Lung (tissue), 17 donors: ENCODE measurements at places on chromosomes 13 and 19. TPM values are rescaled to one million over a fixed set of nuclear protein-coding genes. Genes with fewer than 3 reads are reported as not detected.

- no peaks in the 10 kb centered on the region for H3K36me3 ChIP-seq
- no peak for DNase-seq
- H3K27me3 ChIP-seq, result no peaks in the 10 kb centered on the region
- no peak overlapping the region for H3K27ac ChIP-seq
- no peak overlapping the region for H3K4me3 ChIP-seq
These were observed 940.4 kb upstream of the SLC10A2 start for GRCh38 chr13:104006625-104007075.

- DNase-seq, result peak; percentile 93
- peaks cover 37% of the 10 kb centered on the region for H3K4me1 ChIP-seq
- H3K27me3 ChIP-seq, result no peaks in the 10 kb centered on the region
- H3K4me3 ChIP-seq, result no peak within 1 kb of the TSS
These were observed at the start of gene FFAR3 for GRCh38 chr19:35357867-35358573. Gene FFAR3, plus strand, starts transcription at chr19:35358460. Its CDS starts 431 bp downstream, at chr19:35358891.

GRCh38 chr19:34254698-34255432 is 511 bp downstream of the GARRE1 start:
- DNase-seq, result peak; percentile 63
- peak overlapping the region; percentile 90 for H3K27ac ChIP-seq
- H3K4me1 ChIP-seq, result peaks cover 13% of the 10 kb centered on the region
- H3K36me3 ChIP-seq, result no peaks in the 10 kb centered on the region
- H3K27me3 ChIP-seq, result no peaks in the 10 kb centered on the region

GRCh38 chr13:114173272-114173671 is 5.8 kb upstream of the CFAP97D2 start:
- H3K27me3 ChIP-seq, result no peaks in the 10 kb centered on the region
- no peaks in the 10 kb centered on the region for H3K36me3 ChIP-seq
- no peak overlapping the region for H3K27ac ChIP-seq
- no peak overlapping the region for H3K4me3 ChIP-seq
- no peak for DNase-seq

DNA sequence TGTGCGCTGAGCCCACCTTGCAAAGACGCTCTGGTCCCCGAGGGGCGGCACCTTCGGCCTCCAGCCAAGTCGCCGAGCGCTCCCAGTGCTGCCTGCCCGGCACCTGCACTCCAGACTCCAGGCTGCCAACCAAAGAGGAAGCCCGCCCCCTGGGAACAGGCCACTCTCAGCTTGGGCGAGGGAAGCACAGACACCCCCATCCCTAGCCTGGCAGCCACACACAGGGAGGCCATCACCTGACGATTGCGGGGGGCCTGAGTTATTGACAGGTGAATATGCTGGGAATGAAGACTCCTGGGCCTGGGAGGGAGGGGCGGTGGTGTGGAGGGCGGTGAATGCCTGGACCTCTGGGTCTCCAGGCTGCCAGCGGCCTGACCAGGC is 10.3 kb upstream of the ZNF492 start:
- no peaks in the 10 kb centered on the region for H3K4me1 ChIP-seq
- no peak for DNase-seq
- H3K27ac ChIP-seq, result no peak overlapping the region
- H3K27me3 ChIP-seq, result peaks cover 20% of the 10 kb centered on the region

- no peaks in the 10 kb centered on the region for H3K4me1 ChIP-seq
- peak; percentile 70 for DNase-seq
- H3K36me3 ChIP-seq, result no peaks in the 10 kb centered on the region
- H3K27ac ChIP-seq, result no peak overlapping the region
- H3K27me3 ChIP-seq, result no peaks in the 10 kb centered on the region
These were observed 120.7 kb downstream of the RXFP2 start for GRCh38 chr13:31860002-31860401.

DNA sequence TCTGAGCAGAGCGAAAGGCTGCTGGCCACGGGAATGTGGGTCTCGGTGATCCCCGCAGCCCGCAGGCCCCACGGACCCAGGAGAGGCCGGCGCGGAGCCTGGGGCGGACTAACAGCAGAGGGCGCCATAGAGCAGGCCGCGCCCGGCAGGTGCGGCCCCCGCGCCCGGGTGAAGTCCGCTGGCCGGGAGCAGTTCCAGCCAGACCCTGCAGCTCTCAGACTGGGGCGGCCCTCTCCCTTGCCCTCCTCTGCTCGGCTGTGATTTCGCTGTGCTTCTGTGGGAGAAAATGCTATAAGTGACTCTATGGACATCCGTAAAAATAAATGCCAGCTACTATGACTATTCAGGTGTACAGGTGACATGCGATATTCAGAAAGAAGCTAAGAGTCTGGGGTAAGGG is 37.7 kb downstream of the GSX1 start:
- H3K27ac ChIP-seq, result no peak overlapping the region
- no peaks in the 10 kb centered on the region for H3K4me1 ChIP-seq
- peak; percentile 4 for DNase-seq
- no peak overlapping the region for H3K4me3 ChIP-seq
- no peaks in the 10 kb centered on the region for H3K27me3 ChIP-seq

DNA sequence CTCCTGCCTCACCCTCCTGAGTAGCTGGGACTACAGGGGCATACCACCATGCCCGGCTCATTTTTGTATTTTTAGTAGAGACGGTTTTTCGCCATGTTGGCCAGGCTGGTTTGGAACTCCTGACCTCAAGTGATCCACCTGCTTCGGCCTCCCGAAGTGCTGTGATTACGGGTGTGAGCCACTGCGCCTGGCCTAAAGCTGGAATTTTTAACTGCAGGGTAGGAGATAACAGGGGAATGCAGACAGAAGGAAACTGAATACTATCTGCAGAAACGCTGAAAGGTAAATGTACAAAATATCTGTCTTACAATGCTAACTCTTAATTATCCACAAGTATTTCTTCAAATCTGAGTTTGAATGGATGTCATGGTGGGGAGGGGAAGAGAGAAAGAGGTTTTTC is 13.8 kb downstream of the TMTC4 start:
- H3K27ac ChIP-seq, result no peak overlapping the region
- peaks cover 9% of the 10 kb centered on the region for H3K36me3 ChIP-seq
- no peak for DNase-seq
- H3K4me1 ChIP-seq, result no peaks in the 10 kb centered on the region
- H3K27me3 ChIP-seq, result no peaks in the 10 kb centered on the region

GRCh38 chr13:30918662-30919405 is 12.8 kb downstream of the MEDAG start:
- no peaks in the 10 kb centered on the region for H3K36me3 ChIP-seq
- no peaks in the 10 kb centered on the region for H3K4me1 ChIP-seq
- no peaks in the 10 kb centered on the region for H3K27me3 ChIP-seq
- no peak for DNase-seq

DNA sequence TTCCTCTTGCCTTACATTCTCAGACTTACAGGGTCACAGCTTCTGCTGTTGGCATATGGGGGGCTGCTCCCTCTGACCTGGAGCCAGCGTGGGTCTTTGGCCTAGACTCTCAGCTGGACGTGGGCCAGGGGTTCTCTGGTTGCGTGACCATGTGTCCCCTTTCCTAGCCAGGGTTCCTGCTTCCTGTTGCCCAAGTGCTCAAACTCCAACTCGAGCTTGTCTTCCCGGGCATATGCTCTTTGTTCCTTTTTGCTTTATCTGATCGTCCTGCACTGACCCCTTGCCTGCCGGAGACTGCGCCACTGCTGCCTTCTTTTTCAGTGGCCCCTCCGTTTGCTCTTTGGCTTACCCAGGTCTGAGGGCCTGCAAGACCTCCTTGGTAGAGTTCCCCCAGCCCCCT is 25.3 kb upstream of the GPR183 start:
- H3K4me1 ChIP-seq, result no peaks in the 10 kb centered on the region
- H3K27me3 ChIP-seq, result no peaks in the 10 kb centered on the region
- no peak overlapping the region for H3K4me3 ChIP-seq
- H3K27ac ChIP-seq, result no peak overlapping the region
- no peak for DNase-seq

DNA sequence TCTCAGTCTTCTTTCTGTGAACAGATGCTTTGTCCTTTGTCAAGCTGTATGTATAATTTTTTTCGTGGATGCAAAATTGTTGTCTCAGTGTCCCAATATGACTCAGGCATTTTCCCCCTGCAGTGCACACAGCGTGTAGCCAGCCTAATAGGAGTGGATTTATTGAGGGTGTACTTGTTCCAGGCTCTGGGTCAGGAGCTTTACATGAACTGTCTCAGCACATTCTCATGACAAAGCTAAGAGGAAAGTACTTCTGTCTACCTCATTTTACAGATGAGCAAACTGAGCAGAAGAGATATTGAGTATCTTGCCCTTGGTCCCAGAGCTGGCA is 50.8 kb downstream of the STK24 start:
- DNase-seq, result peak; percentile 0
- H3K4me1 ChIP-seq, result peaks cover 43% of the 10 kb centered on the region
- no peak overlapping the region for H3K4me3 ChIP-seq
- H3K27ac ChIP-seq, result no peak overlapping the region

DNA sequence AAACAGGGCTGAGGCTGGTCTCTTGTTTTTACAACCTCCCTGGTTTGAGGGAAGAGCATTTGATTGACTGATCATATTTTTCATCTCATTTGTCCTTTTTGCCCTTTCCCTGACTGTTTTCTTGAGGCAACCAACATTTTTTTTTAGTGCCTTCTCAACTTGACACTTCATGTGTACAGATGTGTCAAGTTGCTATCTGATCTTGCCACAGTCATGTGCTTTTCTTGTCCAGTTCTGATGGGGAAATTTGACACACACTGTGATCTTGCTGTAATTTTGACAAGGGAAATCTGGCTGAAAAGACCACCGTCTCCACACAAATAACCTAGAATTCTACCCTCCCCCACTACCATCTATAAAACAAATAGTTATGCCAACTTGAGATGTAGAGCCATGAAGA is 329.6 kb downstream of the KCTD12 start:
- H3K4me3 ChIP-seq, result no peak overlapping the region
- peak; percentile 13 for DNase-seq
- H3K4me1 ChIP-seq, result no peaks in the 10 kb centered on the region
- no peaks in the 10 kb centered on the region for H3K27me3 ChIP-seq

DNA sequence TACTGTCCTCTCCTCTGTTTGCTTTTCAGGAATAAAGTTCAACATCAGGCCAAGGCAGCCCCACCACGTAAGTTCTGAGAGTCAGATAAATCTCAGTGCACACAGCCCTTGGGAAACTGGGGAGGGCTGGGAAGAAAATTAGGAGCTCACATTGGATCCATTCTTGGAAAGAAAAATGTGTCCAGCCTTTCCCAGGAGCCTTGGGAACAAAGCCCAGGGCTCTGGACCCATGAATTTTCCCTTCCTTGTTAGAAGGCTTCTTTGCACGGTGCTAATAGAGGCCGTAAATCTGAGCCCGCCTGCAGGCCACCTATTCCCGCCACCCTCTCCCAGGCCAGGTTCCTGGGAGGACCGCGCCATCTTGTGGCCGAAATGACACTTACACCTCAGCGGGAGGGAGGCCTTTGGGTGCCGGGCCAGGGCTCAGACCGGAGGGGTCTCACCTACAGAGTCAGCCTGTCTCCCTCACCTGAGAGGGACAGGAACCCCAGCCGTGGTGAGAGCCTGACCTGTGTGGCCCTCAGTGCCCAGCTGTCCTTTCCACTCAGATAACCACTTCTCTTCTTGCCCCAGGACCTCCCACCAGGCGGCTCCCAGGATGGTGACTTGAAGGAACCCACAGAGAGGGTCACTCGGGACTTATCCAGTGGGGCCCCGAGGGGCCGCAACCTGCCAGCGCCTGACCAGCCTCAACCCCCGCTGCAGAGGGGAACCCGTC is 25.1 kb upstream of the KCTD15 start:
- no peaks in the 10 kb centered on the region for H3K4me1 ChIP-seq
- DNase-seq, result peak; percentile 49
- no peaks in the 10 kb centered on the region for H3K27me3 ChIP-seq
- no peak overlapping the region for H3K27ac ChIP-seq
- no peaks in the 10 kb centered on the region for H3K36me3 ChIP-seq
- H3K4me3 ChIP-seq, result no peak overlapping the region

DNA sequence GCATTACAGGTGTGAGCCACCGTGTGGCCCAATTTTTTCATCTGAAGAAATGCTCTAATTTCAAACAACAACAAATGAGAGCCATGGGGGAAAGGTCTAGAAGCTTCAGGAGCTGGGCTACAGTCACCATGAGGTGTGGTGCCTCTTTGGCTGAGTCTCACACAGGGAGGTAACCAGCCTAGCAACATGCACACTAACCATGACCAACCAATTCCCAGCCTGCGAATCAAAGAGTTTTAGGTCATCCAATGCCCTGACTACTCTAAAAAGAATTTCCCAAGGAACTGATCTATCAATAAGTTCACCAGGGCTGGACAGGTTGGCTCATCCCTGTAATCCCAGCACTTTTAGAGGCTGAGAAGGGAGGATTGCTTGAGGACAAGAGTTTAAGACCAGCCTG is 29.9 kb downstream of the PBX4 start:
- no peaks in the 10 kb centered on the region for H3K4me1 ChIP-seq
- DNase-seq, result no peak
- H3K27ac ChIP-seq, result no peak overlapping the region

- no peak for DNase-seq
- H3K27ac ChIP-seq, result no peak overlapping the region
- no peaks in the 10 kb centered on the region for H3K4me1 ChIP-seq
- no peaks in the 10 kb centered on the region for H3K36me3 ChIP-seq
- H3K4me3 ChIP-seq, result no peak overlapping the region
- no peaks in the 10 kb centered on the region for H3K27me3 ChIP-seq
These were observed 228.4 kb upstream of the UFM1 start for GRCh38 chr13:38121267-38121666.

DNA sequence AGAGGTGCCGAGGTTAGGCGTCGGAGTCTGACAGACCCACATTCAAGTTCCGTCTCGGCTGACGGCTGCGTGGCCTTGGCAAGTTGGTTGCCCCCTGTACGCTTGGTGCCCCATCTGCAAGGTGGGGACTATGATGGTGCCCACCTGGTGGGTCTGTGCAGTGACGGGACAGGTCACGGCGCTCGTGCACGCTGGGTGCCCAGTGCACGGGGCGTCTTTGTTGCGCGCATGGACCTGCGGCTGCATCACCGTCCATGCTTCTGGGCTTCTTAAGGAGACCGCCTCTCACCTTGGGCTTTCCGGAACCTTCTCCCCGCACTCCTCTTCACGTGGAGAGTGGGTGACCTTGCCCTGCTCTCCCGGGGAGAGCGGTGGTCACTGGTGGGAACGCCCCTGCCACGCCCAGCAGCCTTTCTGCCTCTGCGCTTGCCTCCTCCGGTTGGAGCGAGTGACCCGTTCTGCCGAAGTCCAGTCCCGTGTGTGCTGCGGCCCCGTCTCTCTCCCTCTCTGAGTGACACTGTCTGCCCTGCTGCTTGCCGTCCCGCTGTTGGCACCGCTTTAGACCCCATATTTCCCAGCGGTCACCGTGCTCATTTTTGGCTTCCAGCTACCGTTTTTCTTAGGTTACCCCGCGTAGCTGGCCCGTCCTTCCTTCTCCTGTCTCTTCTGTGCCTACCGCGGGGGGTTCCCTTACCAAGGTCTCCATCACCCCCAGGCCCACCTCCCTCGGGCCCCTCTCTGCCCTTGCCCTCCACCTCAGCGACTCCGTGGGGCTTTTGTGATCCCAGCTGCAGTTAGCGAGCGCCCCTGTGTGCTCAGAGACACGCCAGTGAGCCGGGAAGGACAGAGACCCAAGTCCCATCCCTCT is 6.4 kb downstream of the ATP11A start:
- no peak overlapping the region for H3K27ac ChIP-seq
- H3K27me3 ChIP-seq, result peaks cover 5% of the 10 kb centered on the region
- H3K4me3 ChIP-seq, result no peak overlapping the region
- H3K36me3 ChIP-seq, result no peaks in the 10 kb centered on the region

Gene S1PR5
- 0.55 TPM for polyA plus RNA-seq

Gene PABPC3
- 0.02 TPM for polyA plus RNA-seq

Gene RPS16
- 3,242 TPM for polyA plus RNA-seq

Gene KIR2DL3
- polyA plus RNA-seq, result 0.14 TPM

Gene ZNF709
- 1.3 TPM for polyA plus RNA-seq

Gene SARS2
- 34.6 TPM for polyA plus RNA-seq

Gene ZNF625
- 1.0 TPM for polyA plus RNA-seq

Gene ZNF578
- polyA plus RNA-seq, result 0.48 TPM

Gene ZNF208
- polyA plus RNA-seq, result 0.17 TPM

Gene ZNF724
- polyA plus RNA-seq, result 0.37 TPM
